ENCODE measurements at places on chromosomes 16 and 17.

- peak; percentile 69 for DNase-seq
Observed at GRCh38 chr17:58534901-58535421, 20.5 kb upstream of the MTMR4 start.

DNA sequence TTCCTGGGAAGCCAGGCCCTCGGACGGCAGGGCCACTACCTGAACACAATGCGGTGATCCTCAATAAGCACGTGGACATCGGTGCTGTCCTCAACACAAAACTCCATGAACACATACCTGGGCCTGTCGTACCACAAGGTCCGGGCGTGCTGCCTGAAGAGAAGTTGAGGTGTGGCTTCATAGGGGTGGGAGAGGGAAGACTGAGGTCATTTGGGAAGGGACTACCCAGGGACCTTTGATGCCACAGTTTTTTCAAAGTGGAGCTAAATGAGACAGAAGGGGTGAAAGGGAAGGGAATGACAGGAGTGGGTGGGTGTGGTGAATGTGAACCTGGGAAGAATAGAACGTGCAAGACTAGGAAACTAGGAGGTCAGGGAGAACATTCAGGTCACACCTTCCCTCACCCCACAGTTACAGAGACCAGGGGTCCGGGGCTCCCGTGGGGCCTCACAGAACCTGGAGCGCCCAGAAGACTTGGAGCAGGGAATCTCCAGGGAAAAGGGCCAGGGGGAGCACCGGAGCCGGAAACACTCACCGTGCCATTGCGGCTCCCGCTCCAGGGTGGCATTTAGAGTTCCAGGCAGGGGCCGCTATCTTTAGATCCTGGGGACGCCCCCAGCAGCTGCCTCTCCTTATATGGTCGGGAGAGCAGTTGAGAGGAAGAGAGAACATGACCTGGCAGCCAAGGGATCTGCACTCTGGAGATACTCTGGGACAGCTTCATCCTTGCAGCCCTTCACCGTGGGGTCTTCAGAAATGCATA, at the start of gene PTGES3L:
Gene PTGES3L (minus strand): TSS at position 570 of the 763 bp plus-strand sequence. CDS start 27 bp downstream, at position 543.
- DNase-seq = no peak

GRCh38 chr16:68499006-68499405, 40.1 kb upstream of the ZFP90 start:
- no peak for DNase-seq

- DNase-seq = no peak
Observed at GRCh38 chr16:14131774-14132695, 60.9 kb downstream of the MRTFB start.

- no peak for DNase-seq
Observed at GRCh38 chr17:77375917-77376651, 235.3 kb downstream of the SEC14L1 start.

DNA sequence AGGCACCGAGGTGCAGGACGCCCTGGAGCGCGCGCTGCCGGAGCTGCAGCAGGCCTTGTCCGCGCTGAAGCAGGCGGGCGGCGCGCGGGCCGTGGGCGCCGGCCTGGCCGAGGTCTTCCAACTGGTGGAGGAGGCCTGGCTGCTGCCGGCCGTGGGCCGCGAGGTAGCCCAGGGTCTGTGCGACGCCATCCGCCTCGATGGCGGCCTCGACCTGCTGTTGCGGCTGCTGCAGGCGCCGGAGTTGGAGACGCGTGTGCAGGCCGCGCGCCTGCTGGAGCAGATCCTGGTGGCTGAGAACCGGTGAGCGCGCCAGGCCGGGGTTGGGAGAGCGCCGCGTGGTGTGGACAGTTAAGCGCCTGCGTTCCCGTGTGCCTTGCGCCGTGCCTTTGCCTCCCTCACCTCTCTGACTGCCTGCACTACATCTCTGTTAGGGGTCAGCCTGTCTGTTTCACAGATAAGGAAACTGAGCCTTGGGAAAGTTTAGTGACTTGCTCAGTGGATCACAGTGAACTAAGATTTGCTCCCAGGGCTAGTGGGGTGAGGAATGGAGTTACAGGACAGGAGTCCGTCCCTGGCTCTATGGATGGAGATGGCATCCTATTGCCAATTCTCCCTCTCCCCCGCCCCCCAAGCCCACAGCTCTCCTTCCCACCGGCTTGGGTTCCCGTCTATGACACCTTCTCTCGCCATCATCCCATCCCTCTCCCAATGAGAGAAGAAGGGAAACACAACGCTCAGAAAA, 880 bp downstream of the SARM1 start:
- no peak for DNase-seq

- DNase-seq = no peak
Observed at GRCh38 chr17:78675836-78676235, 98.6 kb upstream of the DNAH17 start.

- no peak for DNase-seq
Observed at GRCh38 chr17:81438007-81438659, 42.9 kb downstream of the BAHCC1 start.

- DNase-seq = no peak
Observed at GRCh38 chr17:50290933-50291332, 16.7 kb downstream of the TMEM92 start.

GRCh38 chr17:57541472-57542394, 203.4 kb downstream of the CCDC182 start:
- DNase-seq = no peak

GRCh38 chr17:59401725-59402124, 70.3 kb downstream of the YPEL2 start:
- DNase-seq = no peak

DNA sequence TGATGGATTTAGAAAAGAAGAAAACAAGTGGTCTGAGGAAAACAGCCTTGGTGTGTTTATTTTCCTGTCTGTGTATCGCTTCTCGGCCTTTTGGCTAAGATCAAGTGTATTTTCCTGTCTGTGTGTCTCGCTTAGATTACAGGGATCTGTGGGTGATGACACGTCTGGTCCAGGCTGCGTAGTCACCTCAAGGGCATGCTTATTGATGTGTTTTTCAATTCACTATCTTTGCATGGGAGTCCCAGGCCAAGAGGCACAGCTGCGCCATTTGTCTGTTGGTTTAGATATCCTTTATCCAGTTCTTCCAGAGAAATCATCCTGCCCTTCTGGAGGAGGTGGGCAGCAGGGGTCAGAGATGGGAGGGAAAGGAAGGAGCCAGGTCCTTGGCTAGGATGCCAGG, 47.1 kb upstream of the STH start:
- no peak for DNase-seq
